Activated CD4-positive, CD25-positive, alpha-beta regulatory T cell treated with anti-CD3 and anti-CD28 coated beads, Interleukin-2, amount 50 U/mL, for 24 hours (primary cell): ENCODE measurements at places on chromosomes 7 and 10.

GRCh38 chr7:36605261-36606051, 118.8 kb downstream of the AOAH start:
- ATAC-seq: no peak

GRCh38 chr7:45677311-45677900, 103.2 kb downstream of the ADCY1 start:
- no peak for ATAC-seq

- no peak for ATAC-seq
Measured at GRCh38 chr7:81886211-81886764, 116.4 kb upstream of the HGF start.

GRCh38 chr7:3028071-3028757, 15.5 kb downstream of the CARD11 start:
- ATAC-seq: peak; percentile 83

DNA sequence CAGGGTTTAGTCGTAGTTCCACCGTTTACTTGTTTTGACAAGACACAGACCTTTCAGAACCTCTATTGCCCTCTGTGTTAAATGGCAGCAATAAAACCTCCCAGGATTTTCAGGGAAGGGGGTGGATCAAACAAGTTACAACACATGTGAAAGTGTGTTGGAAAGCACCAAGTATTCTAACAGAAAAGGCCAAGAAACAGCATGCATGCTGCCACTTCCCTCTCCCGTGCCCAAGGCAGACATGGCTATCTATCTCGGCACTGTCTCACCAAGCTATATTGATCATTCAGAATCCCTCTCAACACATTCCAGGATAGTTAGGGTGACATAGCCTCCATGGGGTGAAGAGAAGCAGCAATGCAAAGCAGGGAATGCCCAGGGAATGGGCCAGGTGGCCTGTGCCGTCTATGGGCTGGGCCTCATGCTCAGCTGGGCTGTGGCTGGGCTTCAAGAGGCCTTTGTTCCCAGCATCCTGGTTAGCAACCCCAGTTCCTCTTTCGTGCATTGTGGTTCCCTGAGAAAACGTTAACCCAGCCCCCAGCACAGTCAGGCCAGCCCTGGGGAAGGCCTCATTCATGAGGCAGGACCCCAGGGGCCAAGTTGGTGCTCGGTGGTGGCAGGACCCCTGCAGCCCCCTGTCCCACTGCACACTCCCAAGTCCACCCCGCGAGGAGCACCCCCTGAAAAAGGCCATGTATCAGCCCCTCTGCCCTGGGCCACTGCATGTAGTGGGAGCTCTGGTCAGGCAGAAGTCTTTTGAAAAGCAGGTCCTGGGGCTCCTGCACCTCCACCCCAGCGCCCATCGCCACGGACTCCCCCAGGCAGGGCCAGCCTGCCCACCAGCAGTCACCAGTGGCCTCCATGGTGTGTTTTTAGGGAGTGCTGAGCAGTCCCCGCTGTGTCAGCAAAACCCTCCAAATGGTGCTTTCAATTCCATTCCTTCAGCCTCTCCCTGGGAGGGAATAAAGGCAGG, 25.5 kb downstream of the VSIR start:
- ATAC-seq: no peak

GRCh38 chr7:46156086-46156485, 235.0 kb upstream of the IGFBP3 start:
- ATAC-seq: no peak

- ATAC-seq: no peak
Measured at GRCh38 chr10:129495698-129496097, 28.7 kb downstream of the MGMT start.

GRCh38 chr10:73433538-73433867, at the start of gene MSS51:
Gene MSS51 (minus strand): TSS chr10:73433561. CDS start chr10:73428284, 5,277 bp downstream.
- no peak for ATAC-seq

GRCh38 chr7:12518920-12519681, 51.4 kb upstream of the SCIN start:
- no peak for ATAC-seq

GRCh38 chr10:129552119-129552518, 85.1 kb downstream of the MGMT start:
- ATAC-seq: no peak

GRCh38 chr7:30429156-30429530, 49.4 kb downstream of the NOD1 start:
- ATAC-seq: no peak

DNA sequence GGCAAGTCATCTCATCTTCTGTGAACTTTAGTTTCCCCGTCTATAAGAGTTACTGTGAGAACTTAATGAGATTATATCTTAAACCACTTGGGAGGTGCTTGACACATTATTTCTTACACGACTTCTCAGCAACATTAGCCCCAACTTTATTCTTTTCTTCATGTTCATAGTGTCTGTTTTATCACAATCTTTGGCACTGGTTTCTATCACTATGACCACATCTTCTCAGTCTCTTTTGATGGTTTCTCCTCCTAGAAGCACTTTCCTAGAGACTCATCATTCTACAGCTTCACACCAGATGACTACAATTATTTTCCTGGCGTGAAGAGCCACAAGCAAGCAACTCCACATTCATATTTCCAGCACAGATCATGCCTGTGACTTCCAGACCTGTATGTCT, 26.5 kb upstream of the BET1 start:
- peak; percentile 20 for ATAC-seq

- ATAC-seq: no peak
Measured at GRCh38 chr10:129966370-129966888, 2.4 kb upstream of the EBF3 start.

DNA sequence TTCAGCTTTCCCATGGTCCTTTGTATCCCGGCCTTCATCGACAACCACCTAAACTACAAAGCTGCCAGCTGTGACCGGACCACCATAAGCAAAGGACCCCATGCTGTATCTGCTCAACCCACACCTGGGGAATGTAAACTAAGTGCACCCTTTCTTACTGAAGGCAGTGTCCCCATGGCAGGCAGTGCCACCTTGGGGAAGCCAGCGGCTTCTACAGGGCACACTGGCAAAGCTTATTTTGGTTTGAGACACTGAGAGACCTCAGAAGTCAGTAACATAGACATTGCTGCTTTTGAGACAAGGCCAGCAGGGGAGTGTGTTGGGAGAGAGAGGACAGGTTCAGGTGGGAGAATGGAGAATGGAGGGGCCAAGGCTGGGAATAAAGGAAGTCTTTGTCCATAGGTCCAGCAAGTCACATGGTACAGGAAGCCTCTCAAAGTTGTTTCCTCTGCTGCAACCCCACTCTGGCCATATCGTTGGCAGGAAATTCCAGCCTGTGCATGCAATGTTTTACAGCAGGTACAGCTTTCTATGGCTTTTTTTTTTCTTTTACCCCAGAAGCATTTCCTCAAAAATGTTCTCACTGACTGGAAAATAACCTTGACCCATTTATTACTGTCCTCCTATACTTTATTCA, 85.9 kb upstream of the NPVF start:
- no peak for ATAC-seq

GRCh38 chr10:49175587-49176309, 12.4 kb downstream of the TMEM273 start:
- no peak for ATAC-seq

DNA sequence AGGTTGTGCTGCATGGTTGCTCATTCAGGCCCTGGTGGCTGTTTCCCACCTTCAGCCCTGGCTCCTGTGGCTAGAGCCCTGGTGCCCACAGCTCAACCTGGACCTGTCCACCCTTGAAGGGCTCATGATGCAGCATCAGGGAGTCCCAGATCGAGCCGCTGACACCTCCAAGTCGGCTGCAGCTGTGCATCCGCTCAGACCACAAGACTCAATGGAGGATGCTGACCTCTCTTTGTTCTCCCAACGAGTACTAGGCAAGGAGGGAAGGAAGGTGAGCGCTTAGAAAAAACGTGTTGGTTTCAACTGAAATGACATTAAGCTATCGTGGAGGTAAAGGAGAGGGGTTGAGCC, 9.5 kb upstream of the C10orf95 start:
- peak; percentile 11 for ATAC-seq

DNA sequence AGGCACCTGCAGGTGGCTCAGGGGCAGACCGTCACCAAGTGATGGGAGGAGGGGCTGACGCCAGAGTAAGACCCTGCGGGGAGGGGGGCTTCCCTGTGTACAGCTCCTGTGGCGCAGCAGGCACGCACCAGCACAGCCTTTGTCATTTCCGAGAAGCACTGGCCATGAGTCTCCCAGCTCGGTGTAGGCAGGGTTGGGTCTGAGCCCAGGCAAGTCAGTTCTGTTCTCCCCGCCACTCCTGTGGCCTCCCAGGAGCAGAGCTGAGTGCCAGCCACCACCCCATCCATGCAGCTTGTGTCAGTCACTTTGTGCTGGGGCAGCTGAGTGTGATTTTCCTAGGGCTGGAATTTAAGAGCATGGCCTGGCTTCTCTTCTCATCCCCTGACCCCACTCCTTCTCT, 13.2 kb downstream of the CPSF4 start:
- ATAC-seq: no peak

GRCh38 chr7:115910541-115911164, 119.9 kb downstream of the TFEC start:
- ATAC-seq: no peak

GRCh38 chr7:157516911-157517781, 180.3 kb downstream of the DNAJB6 start:
- ATAC-seq: no peak

DNA sequence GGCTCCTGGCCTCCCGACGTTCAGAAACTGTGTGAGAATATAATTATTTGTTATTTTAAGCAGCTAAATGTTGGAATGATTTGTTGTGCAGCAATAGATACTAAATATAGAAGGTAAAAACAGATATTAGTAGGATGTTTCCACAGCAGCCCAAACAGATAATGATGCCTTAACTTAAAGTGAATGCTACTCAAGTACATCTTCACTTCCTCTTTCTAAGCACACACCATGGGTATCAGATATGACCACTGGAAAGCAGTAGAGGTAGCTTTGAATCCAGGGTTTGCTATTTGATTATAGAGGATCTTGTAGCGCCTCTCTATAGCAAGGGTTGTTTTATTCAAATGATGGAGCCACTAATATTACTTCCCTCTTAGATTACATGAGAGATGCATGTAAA, 38.2 kb upstream of the BET1 start:
- ATAC-seq: no peak

- no peak for ATAC-seq
Measured at GRCh38 chr7:101969997-101970585, 152.7 kb downstream of the CUX1 start.

DNA sequence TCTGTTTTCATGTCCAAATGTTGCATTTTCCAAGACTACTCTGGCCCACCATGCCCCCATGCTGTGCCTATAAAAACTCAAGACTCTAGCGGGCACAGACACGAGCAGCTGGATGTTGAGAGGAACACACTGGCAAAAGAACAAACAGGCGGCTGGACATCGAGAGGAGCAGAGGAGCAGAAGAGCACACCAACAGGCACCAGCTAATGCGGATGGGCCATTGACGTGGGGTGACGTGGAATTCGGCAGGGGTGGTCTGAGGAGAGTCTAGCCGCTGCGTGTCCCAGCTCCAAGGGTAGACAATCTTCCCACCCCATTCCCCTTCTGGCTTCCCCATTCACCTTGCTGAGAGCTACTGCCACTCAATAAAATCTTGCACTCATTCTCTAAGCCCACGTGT, 54.4 kb upstream of the SMIM30 start:
- ATAC-seq: no peak

- no peak for ATAC-seq
Measured at GRCh38 chr10:104427989-104428388, 74.4 kb downstream of the CFAP58 start.

GRCh38 chr7:106610996-106611886, 49.7 kb downstream of the CCDC71L start:
- ATAC-seq: no peak

DNA sequence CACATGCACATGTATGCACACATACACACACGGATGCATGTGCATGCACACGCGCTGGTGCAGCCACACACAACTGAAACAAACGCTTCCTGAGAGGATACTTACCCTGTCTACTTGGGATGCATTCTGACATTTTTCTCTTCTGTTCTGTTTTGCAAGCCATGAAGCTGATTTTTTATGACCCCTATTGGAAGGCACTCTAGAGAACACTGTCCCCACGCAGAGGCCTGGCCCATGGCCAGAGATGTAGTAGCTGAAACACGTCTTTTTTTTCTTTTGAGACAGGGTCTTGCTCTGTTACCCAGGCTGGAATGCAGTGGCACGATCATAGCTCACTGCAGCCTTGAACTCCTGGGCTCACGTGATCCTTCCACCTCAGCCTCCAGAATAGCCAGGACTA, 47.9 kb downstream of the VWA2 start:
- no peak for ATAC-seq

DNA sequence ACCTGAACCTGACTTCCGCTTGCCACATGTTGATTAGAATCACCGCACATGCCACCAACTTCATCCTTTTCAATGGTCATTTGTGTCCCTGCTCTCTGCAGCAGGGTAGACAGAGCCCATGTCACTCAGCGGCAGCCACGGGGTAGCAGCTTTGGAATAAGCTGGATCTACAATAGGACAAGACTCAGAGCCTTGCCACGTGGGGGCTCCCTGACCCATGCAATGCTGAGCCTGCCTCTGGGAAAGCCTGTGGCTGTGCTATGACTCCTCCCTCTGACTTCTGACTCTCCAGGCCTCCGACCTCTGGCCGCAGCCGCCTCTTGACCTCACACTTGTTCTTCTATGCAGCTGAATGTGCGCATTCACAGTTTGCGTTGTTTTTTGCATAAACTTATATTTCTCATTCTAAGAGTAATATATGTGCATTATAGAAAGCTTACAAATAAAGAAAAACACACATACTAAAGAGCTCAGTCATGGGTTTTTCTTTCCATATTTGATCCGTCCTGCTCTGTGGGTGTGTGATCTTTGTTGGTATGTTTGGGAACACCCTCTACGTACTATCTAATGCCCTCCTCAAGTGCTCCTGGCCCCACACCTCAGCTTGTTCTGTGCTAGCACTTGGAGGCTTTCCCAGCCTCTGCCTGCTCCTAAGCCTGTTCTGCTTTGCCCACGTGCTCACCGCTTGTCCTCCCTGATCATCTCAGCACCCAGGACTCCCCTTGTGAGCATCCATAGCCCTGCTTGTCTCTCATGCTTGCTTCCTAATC, 198.0 kb upstream of the MKI67 start:
- ATAC-seq: no peak

DNA sequence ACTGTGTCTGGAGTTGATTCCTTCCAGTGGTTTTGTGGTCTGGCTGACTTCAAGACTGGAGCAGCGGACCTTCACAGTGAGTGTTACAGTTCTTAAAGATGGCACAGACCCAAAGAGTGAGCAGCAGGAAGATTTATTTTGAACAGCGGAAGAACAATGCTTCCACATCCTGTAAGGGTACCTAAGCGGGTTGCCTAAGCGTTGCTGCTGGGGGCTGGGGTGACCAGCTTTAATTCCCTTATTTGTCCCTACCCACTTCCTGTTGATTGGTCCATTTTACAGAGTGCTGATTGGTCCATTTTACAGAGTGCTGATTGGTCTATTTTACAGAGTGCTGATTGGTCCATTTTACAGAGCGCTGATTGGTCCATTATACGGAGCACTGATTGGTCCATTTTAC, 13.2 kb downstream of the AKR1B15 start:
- ATAC-seq: no peak

GRCh38 chr7:40393660-40394059, 258.9 kb downstream of the SUGCT start:
- ATAC-seq: no peak
